NCI-H446 treated with DMSO at 0.1 percent for 48 hours (cell line): ENCODE measurements at places on chromosomes 4 and X.
A peak's percentile ranks its signal among the peaks of the same experiment; 100 is the strongest.

DNA sequence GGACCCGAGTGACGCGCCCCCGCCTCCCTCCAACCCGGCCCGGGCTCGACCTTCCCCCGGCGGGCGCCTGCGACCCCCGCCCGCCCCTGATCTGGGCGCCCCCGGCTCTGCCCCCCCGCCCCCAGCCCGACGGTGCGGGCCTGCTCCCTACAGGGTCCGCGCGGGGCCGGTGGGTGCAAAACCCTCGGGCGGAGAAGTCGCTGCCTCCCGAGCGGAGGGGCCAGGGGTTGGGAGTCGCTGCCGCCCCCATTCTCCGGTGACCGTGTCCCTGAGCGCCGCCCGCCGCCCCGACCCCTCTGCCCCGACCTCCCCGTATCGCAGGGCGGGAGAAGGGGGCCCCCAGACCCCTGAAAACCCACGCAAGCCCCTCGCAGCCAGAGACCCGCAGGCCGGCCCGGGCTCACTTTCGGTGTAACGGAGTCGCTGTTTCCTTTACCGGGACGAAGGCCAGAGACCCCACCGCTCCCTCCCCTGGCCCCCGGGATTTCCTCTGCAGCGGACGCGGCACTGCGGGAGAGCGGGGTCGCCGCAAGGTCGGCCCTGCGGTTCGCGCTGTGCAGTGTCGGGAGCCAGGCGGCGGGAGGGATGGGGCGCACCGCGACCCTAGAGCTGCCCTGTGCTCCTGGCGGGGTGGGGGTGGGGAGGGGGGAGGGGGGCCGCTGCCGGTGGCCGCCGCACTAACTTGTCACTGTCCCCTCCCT lies 729 bp upstream of the CPLX1 start:
- no peak for DNase-seq

DNA sequence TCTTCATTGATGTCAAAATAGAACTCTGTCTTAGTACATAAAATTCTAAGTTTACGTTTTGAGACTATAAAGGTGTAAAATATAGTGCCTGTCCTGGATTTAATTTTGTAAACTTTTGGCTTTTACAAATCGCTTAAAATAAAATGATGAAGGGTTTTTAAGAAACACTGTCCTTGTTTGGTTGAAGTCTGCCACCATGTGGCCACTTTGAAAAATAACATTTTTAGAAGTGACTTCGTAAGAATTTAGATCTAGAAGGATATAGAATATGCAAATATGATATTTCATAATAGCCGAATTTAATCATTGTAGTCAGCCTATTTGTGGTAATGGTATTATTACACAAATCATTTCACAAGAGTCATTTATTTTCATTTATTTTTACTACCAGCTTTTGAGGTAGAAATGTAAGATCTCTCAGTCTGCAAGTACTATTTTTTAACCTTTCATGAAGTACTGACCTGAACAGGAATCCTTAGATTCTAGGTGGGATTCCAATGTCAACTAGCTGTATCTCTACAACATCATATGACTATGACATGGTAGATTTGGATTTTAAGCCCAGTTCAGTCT lies 31.0 kb upstream of the FAT4 start:
- DNase-seq: peak; percentile 31

DNA sequence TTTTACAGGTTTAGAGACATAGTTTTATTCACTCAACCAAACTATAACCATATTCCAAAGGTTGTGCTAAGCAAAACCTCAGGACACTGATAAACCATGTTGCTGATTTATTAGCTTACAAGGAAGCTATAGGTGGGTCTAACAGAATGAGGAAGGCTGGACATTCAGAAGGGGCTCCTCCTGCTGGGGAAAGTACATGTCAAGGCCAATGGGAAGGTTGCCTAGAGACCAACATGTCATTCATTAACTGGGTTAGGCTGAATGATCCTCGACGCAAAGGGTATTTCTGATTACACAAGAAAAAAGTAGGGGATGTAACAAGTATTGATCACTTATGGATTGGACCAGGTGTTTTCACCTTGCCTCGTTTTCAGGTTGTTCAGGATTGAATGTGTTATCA lies 30.3 kb downstream of the SLC10A6 start:
- no peak for DNase-seq

DNA sequence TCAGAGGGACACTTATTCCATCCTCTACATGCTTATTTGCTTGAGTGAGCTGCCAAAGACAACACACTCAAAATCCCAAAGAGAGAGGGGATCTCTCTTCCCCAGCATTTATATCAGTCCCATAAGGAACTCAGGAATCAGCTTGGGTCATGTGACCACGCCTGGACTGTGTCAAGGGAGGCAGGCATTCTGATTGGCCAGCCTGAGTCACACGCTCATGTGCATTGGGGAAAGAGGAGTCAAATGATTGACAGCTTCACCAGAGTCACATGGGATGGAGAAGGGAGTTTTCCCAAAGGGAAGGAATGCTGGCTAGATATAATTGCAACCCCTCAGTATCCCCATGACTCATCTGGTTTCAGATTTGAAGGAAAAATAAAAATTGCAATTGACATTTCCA lies 49.0 kb downstream of the RWDD4 start:
- DNase-seq: no peak
